ENCODE measurements at places on chromosomes 3 and 15.

- no peak for DNase-seq
Observed at GRCh38 chr15:66701422-66702034, 508 bp upstream of the SMAD6 start.

DNA sequence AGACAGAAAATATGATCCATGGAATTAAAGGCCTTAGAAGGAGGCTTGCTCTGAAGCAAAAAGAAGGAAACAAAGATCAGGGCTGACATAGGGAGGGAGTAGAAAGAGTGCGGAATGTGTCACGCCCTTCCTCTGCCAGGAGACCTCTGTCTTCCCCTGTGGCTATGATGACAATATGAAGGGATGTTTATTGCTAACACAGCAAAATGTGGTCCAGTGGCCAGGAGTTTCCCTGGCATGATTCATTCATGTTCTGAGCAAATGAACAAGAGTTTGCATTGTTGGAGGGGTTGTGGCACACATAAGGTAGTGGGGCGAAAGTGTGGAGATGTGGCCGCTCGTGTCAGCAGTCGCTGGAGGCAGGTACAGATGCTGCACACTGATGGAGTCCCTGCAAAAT is 169.4 kb downstream of the SHQ1 start:
- no peak for DNase-seq

DNA sequence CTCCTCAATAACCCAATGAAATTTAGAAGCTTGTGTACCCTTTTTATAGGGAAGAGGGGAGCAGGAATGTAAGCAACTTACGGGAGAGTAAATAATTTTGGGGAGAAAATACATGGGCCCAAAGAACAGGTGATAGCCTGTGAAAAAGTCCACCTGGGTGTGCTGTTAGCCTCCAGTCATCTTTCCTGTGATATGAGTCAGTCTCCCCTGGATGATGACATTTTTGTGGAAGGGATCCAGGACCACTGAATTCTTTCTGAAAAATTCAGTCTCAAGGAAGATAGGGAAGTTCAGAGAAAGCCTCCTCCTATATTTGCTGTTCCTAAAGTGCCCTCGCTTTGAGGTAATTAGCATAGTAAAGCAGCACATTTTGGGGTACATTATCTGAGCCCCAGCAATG is 149.8 kb downstream of the SQOR start:
- DNase-seq: no peak

- DNase-seq: no peak
Observed at GRCh38 chr3:58010562-58010961, 2.3 kb downstream of the FLNB start.

DNA sequence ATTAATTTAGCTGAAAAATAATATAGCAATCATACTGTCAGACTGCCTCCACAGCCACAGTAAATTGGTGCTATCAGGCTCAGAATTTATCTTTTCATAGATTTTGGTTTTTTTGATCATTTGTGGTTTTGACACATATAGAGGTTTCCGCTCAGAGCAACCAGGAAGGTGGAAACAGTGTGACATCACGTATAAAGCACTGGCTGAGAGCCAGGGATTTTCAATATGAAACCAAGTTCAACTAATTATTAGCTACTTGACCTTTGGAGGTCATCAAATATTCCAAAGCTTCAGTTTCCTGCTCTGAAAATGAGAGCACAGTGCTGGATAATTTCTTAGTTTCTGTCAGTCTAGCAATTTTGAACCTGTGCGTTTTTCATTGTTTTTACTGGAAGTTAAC is 433.8 kb upstream of the SUCLG2 start:
- no peak for DNase-seq

DNA sequence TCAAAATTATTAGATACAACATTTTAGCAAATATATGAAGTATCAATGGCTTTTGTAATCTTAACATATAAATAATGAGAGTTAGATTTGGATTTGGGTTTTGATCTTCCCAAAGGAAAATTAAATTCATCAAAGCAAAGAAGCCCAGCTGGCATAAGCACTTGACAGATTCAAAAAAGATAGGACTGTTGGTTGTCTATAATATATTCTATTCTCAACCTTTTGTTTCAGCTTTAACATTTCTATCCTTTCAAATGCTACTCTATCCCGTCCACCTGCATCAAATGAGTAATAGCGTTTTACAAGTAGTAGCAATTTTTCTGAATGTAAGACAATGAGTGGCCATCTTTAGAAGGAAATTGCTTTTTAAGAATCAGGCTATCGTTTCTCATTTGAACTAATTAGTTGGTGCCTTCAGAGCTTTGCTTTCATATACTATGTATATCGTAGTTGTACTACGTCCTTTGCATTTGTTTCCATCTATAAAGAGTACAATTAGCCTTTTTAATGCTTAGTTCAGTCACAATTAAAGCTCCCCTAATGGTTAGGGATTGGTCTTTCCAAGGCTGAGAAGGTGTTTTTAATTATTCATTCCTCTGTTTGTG is 278.0 kb downstream of the UBE2E2 start:
- no peak for DNase-seq

- DNase-seq: no peak
Observed at GRCh38 chr15:88810446-88810845, 7.2 kb downstream of the ACAN start.

GRCh38 chr15:65222891-65223290 is 11.6 kb upstream of the CILP start:
- no peak for DNase-seq
